ENCODE measurements at places on chromosomes 12 and 14.

DNA sequence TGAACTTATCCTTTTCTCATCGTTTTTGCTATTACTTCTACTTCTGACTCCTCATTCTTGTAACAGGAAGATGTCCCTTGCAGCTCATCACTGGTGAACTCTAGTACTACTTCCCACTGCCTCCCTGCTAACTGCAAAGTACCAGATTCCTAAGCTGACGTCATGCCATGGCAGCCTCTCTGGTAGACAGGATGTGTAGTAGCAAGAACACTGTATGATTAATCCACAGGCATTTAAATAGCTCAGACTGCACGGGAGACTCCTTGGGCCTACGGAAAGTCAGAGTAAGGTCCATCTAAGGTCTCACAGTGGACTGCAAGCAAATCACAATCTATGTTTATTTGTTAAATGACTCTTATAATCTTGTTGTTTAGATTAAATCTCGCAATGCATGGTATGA is 43.5 kb downstream of the DNAI7 start:
- peak; percentile 94 for DNase-seq

DNA sequence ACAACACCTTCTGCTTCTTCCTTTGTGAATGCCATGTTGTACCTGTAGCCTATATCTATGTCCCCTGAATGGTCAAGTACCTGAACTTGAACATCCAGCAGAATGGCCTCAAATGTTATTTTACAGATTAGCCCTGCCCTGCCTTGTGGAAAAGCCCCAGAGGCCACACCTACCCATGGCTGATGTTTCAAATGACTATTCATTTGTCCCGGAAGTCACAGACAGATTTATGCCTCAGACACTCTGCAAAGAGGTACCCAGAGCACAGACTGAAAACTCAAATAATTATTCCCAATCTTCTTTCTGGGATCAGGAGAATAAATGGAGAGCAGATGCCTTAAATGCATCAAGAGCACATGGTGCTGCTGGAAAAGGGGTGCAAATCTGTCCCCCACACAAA is 13.0 kb upstream of the DPF3 start:
- no peak for DNase-seq

- DNase-seq, result no peak
These were observed 5.1 kb downstream of the ASCL1 start for GRCh38 chr12:102962532-102962931.

GRCh38 chr12:39127401-39127800 is 222.0 kb upstream of the CPNE8 start:
- DNase-seq, result peak; percentile 13

GRCh38 chr12:24396224-24396623 is 446.8 kb upstream of the SOX5 start:
- DNase-seq, result no peak

- no peak for DNase-seq
These were observed 130.9 kb upstream of the USP15 start for GRCh38 chr12:62129291-62129690.

GRCh38 chr12:113467142-113467501 is 4.5 kb downstream of the LHX5 start:
- DNase-seq, result no peak

DNA sequence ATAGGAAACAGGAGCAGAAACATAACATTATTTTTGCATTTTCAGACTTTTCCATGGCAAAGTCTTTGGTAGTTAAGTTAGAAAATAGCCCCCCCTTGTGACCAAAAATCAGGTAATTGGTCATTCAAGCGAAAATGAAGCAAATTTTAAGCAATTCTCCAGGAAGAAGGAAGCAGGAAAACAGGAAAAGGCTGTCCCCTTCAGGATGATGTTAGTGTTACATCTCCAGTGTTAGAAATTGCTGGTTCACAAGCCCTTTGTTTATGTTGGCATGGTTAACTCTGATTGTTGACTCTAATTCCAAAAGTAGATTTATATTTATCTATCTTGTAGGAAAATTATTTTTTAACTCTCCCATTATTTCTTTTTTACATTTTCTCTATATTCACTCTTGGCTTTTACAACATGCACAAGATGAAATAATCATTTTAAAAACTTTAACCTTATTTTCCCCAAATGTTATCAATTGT is 18.8 kb upstream of the GAS2L3 start:
- DNase-seq, result peak; percentile 84

- peak; percentile 95 for DNase-seq
These were observed 35.9 kb downstream of the ACADS start for GRCh38 chr12:120761519-120761934.

DNA sequence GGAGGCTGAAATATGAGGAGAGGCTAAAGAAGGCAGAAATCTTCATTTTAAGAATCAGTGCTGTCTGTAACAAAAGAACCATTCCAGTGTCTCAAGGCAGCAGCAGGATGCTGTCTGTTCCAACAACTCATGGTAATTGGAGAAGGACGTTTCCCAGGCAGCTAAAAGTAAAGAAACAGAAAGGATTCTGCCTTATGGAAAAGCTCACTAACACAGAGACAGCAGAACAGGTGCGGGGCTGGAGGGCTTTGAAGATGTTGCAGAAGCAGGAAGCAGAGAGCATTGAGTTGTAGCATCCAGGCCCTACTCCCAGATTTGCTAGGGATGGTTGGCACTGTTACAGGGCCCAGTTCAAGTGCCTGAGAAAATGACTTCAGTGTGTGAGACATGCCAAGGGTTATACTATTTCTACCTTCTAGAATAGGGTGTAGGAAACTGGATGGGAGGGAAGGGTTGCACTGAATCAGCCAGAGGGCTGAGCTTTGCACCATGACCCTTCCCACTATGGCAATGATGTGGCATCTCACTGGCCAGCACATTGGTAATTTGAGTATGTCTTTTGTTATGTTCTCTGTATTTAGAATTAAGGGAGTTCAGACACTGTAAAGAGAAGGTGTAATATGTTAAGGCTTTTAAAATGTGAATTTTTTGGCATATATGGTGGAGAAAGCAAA is 160.0 kb upstream of the FBXO33 start:
- no peak for DNase-seq

GRCh38 chr14:85182282-85182681 is 347.7 kb upstream of the FLRT2 start:
- DNase-seq, result no peak

- DNase-seq, result no peak
These were observed 53.5 kb downstream of the ETV6 start for GRCh38 chr12:11702959-11703358.

- no peak for DNase-seq
These were observed 89.3 kb upstream of the ALX1 start for GRCh38 chr12:85190728-85191127.

DNA sequence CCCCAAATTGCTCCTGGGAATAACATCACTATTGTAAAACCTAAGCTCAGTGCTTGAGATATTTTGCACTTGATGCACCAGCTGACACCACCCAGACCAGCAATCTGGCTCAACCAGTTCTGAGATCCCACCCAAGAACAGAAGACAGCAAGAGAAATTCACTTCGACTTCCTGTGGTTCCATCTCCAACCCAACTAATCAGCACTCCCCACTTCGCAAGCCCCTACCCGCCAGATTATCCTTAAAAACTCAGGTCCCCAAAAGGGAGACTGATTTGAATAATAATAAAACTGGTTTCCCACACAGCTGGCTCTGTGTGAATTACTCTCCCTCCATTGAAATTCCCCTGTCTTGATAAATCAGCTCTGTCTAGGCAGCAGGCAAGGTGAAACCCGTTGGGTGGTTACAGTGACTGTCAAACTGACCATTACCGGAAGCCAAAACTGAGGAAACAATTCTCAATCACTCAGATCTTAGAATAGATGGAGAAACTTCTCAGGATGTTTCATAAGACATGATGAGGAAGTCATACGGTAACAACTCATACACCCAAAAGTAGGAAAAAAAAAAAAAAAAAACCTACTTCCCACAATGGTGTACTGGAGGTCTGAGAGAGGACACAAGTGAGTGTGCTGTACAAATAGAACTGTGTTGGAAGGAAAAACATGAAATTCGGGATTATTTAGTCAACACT is 92.4 kb downstream of the TMTC1 start:
- DNase-seq, result no peak

DNA sequence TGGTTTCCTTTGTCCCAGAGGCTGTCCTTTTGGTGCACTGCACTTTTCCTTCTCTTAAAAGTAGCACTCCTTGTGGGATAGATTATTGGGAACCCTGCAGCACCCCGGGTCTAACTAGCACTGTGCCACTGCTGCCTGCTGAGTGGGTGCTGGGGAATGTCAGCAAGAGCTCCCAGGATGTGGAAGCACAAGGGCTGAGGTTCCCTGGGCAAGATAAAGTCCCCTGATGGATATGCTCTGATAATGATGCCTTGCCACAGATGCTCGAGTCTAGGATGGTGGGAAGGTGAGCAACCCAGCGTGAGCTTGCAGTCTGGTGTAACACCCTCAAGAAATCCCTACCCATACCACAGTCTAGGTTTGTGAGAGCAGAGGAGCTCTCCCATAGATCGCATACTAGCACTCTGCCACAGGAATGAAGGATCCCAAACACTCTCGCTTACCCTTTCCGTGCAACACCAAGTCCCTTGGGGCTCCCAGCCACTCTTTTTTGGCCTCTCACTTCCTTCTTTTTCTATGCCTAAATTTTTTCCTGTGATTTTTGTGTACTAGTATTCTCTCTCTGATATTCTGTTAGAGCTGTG is 32.6 kb downstream of the USP15 start:
- peak; percentile 53 for DNase-seq

All from fibroblast of skin of scalp (primary cell).